Pancreas (tissue), 10 donors: ENCODE measurements at places on chromosomes 4 and X. TPM values are rescaled to one million over a fixed set of nuclear protein-coding genes. Genes with fewer than 3 reads are reported as not detected.

The ETDB gene
- not detected for total RNA-seq

DNA sequence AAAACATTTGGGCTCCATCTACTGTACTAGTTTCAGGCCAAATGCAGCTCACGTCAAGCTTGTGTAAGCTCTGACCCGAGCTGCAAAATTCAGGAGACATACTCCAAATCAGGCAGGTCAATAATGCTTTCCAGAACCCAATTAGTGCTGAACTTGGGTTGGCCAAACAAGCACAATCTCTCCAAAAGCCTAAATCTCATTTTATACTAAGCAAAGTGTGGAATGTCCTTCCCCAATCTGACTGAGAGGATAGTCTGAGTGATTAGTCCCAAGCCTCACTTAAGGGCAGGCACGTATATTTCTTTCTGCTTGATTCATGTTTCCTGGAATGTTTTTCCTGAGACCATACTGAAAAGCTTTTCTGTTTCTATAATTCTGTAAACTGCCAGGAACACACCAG lies 79.9 kb downstream of the NKX6-1 start:
- no peak for DNase-seq

The HSFX3 gene
- total RNA-seq: not detected

DNA sequence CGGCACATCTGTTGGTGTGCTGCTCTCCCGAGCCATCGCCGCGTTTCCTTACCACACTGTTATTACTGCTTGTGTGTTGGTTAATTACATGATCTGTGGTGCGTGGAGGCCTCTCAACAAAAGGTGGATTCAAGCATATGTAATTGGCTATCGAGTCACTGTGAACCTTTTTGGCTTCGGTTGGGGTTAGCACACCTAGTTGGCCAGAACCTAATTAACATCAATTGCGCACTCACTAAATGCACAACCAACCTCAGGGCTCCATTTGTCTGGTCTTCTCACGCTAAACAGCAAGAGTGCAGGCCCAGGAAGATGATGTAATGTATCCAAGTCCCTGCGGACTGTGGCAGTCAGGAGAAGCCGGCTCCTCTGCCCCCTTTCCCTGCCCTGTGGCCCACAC lies 17.4 kb downstream of the ENPP6 start:
- no peak for DNase-seq

The CXCL3 gene
- 0.60 TPM for total RNA-seq

DNA sequence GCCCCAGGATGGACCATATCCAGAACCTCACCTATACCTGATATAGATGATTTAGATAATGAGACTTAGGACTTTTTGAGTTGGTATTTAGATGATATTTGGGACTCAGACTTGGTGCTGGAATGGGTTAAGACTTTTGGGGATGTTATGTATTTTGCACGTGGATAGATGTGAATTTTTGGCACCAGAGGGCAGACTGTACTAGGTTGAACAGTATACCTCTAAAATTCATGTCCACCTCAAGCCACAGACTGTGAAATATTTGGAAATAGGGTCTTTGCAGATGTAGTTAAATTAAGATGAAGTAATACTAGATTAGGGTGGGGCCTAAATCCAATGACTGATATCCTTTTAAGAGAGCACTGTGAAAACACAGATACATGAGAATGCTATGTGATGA lies 15.6 kb downstream of the RBM41 start:
- no peak for DNase-seq

DNA sequence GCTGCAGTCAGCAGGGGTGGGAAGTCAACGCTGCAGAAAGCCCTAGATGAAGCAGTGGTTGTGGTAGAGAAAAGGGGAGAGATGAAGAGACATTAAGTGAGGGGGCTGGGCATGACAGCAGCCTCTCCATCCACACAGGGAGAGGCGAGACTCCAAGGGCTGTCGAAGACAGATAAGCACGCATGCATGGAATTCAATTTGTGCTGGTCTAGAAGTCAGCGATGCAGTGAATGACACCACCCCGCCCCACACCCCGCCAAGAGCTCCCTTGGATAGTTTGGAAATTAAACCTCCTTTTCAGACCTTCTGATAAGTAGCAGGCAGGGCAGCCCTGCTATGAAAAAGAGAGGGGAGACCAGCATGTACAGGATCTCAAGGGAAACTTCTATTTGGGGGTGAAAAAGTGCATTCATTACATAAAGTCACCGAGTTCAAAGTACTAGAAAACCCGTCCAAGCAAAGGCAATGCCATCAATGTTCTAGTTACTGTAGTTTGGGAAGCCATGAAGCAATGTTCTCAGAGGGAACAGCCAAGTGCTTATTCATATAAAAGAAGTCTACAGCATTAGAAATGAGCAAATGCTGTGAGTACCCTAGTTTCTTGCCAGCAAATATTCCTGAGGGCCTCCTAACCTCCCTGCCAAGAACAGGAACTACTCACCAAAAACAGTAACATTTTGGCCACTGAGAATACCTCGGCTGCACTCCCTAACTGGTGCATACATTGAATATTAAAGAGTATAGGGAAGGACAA lies 152.3 kb upstream of the ANXA10 start:
- no peak for DNase-seq

DNA sequence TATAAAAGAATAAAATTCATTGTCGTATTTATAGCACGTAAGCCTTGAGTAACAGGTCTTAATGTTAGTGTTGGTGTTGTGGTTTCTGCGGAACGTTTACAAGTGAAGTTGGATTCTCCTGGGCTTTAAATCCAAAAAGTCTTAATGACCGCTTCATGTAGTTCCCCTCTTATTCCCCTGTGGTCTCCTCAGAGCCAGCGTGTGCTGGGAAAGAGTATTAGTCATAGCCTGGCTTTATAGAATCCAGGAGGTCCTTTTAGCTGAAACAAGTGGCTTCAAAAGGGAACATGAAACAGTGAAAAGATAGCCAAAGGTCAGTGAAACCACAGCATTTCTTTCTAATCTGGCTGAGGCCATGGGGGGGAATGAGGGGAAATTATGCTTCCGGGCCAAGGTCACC lies 79.1 kb downstream of the CLCN4 start:
- DNase-seq: no peak

- no peak for DNase-seq
Measured at GRCh38 chr4:79540143-79540542, 132.1 kb upstream of the GK2 start.

The ARHGAP10 gene
- 14.8 TPM for total RNA-seq

The JCHAIN gene
- 122 TPM for total RNA-seq

GRCh38 chr4:176217510-176217909 lies 22.1 kb upstream of the SPATA4 start:
- no peak for DNase-seq

The VGLL1 gene
- 0.67 TPM for total RNA-seq

DNA sequence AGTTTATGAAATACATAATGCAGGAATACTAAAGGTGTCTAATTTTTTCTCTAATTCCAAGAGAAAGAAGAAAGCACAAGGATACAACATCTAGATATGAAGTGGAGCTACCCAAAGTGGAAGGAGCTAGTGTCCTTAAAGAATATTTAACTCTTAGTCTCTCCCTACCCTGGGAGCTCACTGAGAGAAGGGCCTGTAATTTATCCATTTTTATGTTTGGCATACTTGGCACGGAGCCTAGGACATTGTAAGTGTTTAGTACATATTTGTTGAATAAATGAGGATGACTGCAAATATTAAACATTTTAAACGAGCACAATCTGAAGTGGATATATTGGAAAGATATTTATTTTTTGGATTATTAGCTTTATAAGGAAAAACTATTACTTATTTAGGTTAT lies 674.8 kb downstream of the IQCM start:
- no peak for DNase-seq

The CD38 gene
- 0.32 TPM for total RNA-seq

The ZNF141 gene
- 8.7 TPM for total RNA-seq

- no peak for DNase-seq
Measured at GRCh38 chr4:84479663-84480062, 19.4 kb downstream of the NKX6-1 start.

DNA sequence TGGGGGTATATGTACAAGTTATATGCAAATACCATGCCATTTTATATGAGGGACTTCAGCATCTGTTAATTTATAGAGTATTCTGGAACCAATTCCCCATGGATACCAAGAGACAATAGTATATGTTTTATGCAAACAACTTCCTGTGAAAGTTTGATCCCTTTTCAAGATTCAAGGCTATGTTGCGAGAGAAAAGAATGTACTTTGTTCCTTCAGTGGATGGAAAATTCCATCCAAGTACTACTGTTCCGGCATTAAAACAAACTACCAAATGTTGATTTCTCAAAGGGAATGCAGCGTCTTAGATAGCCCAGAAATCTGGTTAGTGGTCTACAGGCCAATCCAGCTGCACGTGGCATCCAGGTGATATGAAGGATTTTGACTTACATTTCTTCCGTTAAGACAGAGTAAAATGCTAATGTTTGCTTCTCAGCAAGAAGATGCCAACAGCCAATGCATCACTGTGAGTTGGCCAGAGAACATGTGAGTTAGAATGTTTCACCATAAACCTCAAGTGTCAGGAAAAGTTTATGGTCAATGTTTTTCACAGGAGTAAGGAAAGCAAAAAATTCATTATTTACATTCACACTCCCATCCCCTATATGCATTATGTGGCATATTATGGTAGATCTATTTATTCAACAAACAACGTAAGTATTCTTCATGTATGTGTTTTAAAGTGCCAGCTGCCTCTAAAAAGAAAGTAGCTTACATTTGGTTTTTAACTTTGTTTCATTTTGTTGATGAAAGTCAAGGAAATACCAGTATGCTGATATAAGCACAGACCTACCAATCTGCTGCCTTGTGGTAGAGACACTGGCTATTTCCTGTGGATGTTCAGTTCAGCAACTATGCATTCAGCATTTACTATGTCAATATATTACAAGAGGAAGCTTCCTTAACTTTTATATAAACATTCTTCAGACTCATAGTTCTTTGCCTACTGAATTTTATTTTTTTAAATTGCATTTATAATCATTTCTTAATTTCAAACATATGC lies 44.4 kb downstream of the METTL14 start:
- no peak for DNase-seq

DNA sequence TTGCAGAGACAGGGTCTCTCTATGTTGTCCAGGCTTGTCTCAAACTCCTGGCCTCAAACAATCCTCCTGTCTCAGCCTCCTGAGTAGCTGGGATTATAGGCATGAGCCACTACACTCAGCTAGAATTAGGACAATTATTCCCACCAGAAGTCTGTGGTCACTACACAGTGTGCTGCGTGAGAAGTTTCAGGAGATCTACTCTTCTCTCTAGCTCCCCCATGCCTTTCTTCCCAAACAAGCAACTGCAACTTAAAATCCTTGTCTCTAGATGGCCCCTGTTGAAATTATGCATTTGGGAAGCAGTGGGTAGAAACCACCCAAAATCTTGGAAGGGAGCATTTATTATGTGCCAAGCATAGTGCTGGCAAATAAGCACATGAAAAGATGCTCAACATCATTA lies 21.1 kb upstream of the MAP7D3 start:
- no peak for DNase-seq

The ABLIM2 gene
- 8.6 TPM for total RNA-seq

DNA sequence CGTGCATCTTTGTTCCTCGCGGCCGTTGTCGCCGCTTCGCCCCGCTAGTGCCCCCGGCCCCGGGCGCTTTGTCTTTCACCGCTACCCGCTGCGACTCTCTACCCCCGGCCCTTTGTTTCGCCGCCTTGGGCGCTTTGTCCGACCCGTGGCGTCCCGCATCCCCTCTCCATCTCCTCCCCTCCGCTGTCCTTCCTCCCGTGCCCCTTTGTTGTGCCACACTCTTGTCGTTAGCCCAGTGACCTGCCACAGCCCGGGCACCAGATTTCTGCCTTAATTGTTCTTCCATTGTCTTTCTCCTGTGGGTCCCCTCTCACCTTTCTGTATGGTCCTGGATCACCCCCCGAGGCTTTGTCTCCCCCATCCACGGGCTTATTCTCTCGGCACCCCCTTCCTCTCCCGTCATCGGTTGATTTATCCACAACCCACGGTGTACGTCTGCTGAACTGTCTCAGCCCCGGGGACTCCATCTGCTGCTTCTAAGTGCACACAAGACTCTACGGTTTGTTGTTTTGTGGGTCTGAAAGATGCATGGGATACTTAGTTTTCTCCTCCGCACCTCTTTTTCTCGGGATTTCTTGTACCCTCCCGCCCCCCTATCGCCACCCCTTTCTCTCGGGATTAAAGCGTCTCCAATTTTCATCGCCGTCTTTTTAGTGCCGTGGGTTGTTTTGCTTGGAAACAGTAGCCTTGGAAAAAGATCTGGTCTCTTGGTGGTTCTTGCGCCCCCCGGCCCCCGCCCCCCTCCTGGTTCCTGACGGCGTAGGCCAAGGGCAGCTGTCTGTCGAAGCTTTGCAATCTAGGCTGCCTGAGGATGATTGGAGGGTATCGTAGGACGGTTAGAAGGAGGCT lies 783 bp downstream of the RBPJ start:
- DNase-seq: peak; percentile 40

The EFNB1 gene
- total RNA-seq: 2.6 TPM

The TEX13D gene
- not detected for total RNA-seq

The AFP gene
- not detected for total RNA-seq

The UGT2B10 gene
- total RNA-seq: not detected

The BBS12 gene
- 1.6 TPM for total RNA-seq

The DUSP9 gene
- total RNA-seq: 0.09 TPM
